ENCODE measurements at places on chromosomes 7 and 10.

GRCh38 chr7:74272305-74273038, 16.7 kb upstream of the CLIP2 start:
- no peak for DNase-seq

- DNase-seq: no peak
Observed at GRCh38 chr7:46283852-46284251, 362.8 kb upstream of the IGFBP3 start.

DNA sequence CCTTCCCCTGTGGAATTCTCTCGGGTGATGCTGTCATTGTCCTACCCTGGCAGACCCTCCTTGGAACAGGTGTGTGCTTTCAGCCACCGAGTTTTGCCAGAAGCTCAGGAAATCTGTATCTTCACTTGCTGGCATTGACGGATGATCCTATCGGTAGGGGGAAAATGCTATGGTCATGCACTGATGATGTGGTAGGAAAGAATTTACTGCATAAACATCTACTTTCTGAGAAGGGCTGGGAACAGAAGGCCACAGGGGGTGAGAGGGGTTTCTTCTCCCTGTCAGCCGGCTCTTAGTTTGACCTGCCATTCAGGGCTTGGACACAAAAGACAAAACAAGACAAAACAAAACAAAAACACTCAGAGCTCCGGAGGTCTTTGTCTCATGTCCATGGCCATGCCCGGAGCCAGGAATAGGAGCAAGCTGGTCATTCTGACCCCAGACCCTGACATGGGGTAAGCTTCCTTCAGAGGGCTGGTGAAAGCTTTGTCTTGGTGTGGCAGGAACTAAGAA, 43.6 kb upstream of the CARD11 start:
- no peak for DNase-seq

DNA sequence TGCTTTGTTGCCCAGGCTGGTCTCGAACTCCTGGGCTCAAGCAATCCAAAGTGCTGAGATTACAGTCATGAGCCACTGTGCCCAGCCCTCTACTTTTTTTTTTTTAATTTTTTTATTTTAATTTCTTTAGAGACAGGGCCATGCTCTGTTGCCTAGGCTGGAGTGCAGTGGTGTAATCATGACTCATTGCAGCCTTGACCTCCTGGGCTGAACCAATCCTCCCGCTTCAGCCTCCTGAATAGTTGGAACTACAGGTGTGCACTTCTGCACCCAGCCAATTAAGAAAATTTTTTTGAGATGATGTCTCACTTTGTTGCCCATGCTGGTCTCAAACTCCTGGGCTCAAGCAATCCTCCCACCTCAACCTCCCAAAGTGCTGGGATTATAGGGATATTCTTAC, 528.6 kb downstream of the GATA3 start:
- no peak for DNase-seq
